NCI-H1092 (cell line): ENCODE measurements at places on chromosomes 1 and 21.

DNA sequence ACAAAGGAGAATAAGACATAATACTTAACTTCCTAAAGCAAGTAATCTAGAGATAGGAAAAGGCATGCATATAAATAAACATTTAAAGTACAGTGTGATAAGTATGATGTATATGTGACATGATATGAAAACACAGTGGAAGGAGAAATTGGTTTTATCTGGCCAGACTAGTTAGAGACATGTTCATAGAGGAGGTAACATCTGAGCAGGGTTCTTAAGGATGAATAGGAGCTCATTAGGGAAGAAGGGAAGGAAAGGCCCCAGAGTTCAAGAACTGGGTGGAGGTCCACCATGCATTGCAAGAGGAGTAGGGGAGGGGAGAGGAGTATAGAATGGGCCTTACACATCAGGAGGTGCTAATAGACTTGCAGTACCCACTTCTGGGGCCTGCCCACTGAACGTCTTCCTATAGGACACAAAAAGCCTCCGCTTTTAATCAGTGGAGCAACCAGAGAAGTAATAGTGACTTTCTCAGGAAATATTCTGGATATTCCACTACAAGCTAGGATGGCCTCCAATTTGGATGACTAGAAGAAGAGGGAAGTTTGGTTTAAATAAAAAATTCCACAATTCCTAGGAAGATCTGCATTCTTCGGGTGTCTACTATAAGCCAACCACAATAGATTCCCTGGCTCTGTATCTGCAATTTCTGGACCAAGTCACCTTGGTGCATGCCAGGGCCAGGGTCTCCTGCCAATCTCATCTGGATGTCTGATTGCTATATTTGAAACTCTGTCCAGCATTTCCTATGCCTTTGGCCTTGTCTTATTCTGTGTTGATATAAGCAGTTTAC, 41.9 kb downstream of the NGF start:
- no peak for DNase-seq

GRCh38 chr21:41779659-41780058, 12.8 kb upstream of the RIPK4 start:
- DNase-seq = peak; percentile 56

- DNase-seq = no peak
Measured at GRCh38 chr1:32321712-32322291, 14.2 kb downstream of the MARCKSL1 start.

DNA sequence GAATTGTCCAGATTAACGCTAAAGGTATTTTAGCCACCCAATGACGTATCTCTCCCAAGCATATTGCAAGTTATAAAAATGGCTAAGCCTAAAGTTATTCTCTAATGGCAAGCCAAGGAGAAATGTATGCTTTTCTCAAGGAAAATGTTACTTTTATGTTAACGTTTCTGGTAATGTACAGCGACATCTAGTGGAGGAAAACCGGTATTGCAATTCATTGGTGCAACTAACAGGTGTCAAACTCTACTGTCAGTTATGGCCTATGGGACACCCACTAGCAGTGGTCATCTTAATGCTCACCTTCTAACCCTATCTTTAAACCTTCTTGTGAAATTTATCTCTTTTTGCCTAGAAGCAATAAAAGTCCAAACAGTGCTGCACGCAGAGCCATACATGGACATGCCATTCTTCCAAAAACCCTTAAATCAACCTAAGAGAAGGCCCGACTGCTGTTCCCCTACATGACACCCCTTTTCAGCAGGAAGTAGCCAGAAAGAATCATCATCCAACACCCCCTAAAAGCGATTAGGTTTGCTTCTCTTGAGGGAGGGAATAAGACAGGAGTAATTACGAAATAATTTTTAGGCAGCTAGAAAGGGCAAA, 68.7 kb upstream of the LRIF1 start:
- DNase-seq = peak; percentile 32

GRCh38 chr21:18411565-18411964, 8.0 kb upstream of the TMPRSS15 start:
- no peak for DNase-seq

- DNase-seq = no peak
Measured at GRCh38 chr1:203353486-203353885, 2.6 kb upstream of the FMOD start.

DNA sequence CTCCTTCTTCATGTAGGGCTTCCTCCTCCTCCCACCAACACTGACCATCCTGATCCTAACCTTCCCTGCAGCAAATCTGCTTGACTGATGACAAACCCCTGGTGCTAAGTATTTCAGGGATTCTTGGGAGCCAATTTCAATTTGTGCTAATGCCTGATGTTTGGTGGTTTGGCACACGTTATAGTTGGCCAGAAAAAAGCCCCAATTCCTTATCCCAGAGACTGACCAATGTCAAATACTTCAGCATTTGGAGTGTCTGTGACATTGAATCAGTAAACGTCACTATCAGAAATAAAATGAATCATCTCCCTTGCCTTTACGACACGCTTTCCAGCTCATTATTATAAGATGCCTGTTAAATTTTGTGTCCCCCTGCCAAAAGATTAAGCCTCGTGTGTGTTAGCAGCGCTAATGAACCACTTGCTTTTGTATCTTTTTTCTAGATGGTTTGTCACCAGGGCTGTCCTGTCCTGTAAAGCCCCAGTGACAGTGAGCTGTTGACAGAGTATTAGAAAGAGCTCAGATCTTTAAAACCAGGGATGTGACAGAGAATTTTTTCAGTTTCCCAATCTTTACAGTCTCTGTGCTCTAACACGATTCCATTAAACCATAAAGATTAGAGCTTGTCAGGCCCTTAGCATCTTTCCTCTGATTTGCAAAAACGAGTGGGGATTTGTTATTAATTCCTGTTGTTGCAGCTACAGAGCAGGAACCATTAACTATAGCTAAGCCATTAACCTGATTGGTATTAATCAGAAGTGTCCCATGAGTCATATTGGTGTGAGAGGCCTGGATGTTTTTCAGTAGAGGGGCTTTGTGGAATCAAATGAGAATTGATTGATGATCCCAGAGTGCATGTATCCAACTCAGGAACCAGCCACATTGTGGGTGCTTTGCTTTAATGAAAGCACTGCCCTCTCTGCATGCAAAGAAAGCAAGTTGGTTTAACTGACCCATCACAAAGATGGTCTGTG, 665.1 kb upstream of the PLXNA2 start:
- DNase-seq = no peak

DNA sequence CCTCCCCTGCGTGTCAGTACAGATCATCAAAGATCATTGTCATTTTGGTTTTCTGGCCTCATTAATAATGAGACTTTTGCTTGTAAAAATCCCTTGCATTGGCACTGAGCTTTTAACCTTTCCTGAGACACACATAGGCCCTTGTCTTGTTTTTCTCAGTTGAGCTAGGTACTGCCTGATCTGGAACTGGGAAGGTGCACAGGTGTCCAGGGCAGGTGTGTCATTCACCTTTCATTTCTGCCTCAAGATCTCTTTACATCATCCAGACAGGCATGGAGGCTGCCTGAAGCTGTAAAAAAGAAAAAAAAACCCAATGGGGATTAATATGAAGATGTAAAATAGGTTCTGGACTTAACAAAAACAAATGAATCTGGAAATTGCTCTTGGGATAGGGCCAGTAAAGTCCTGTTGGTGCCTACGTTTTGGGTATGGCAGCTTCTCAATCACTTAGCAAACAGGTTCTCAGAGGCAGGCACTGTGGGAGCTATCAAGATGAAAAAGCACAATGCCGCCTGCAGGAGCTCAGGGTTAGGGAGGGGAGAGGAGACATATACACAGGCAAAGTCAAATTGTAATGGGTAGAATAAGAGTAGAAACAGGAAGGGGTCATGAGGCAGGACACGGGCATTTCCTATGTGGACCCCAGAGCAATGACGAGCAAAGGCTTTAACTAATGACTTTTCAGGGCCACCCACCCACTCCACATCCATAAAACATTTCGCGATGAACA, 1.0 kb upstream of the KCNC4 start:
- no peak for DNase-seq

DNA sequence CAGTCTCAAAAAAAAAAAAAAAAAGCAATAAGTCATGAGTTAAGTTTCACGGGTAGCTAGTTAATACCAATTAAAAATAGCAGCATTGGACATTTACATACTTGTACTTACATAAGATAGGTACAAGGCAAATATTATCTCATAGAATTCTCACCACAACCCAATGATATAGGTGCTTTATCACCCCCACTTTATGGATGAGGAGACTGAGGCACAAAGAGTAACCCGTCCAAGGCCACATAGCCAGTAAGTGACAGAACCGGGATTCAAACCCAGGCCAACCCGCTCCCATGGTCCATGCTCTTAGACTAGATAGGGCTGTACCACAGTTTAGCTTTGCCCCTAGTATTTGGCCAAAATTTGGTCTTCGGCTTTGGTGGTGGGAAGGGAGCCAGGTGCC, 132.5 kb upstream of the SLC45A1 start:
- DNase-seq = no peak

- DNase-seq = no peak
Measured at GRCh38 chr1:220882061-220882891, 3.0 kb downstream of the HLX start.
